ENCODE measurements at places on chromosomes 11 and 22.

- DNase-seq: no peak
Observed at GRCh38 chr22:44524806-44525205, 26.8 kb upstream of the RTL6 start.

DNA sequence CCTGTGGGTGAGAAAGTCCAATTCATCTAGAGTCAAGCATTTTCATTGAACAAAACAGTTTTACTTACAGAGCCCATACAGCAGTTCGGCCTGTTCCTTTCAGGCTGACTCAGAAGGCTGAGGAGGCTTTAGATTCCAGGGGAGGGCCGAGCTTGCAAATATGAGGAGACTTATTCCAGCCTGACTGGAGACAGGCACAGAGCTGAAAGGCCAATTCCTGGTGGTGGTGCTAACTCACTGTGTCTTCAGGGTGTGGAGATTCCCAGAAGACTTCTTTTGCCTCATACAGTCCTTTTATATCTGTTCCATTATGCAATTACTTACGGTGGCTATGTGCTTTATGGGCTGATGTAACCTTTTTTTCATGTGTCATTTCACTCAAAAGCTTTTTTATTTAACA is at the start of gene OR51E2:
OR51E2 (minus strand) TSS at position 269 of the 400 bp plus-strand sequence. CDS start 15,142 bp downstream, outside the sequence.
- no peak for DNase-seq

DNA sequence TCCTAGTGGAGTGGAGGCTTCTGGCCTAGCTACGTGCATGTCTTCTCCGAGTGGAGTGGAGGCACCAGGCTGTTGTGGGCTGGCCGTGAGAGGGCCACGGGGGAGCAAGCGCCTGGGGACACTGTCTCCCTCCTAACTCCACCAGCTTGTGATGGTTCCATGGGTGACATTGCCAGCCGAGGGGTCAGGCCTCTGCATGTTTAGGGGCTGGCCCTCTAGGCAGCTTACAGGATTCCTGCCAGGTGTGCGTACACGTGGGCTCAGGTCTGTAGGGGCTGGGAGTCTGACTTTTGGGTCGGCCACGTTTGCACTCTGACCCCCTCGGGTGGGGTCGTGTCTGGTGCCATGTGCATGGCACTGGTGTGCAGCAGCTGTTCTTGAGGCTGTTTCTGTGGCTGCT is 31.6 kb downstream of the TBC1D22A start:
- no peak for DNase-seq

DNA sequence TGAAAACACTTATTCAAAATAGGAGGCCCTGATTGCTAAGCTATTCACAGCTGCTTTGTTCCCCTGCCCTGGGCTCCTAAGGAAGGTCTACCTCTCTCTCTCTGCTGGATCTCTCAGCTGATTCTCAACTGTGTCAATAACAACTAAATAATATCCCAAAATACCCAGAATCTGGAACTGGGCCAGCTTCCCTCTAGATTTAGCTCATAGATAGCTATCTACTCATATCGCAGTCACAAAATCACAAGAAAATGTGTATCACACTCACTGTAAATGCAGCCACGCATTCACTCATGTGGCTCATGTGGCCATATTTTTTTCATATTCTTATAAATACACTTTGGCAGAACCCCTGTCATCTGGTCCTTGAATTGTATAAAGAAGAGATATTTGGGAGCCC is 555.1 kb downstream of the OPCML start:
- DNase-seq: no peak

DNA sequence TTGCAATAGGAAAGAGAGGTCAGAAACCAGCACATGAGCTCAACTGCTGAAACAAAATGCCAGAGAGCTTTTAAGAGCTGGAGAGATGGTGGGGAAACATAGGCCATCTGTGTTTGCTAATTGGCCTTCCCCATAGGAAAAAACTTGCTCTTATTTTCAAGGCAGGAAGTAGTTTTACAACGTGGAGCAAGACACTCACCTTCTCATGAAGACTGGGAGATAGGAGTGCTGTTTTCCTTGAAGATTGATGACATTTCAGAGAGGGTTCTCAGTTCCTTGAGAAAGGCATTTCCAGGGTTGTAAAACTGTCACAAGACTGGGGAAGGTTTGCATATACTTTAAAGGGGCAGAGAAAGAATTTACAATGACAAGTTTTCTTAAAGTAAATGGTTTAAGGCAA is 586.3 kb upstream of the RAG2 start:
- no peak for DNase-seq

DNA sequence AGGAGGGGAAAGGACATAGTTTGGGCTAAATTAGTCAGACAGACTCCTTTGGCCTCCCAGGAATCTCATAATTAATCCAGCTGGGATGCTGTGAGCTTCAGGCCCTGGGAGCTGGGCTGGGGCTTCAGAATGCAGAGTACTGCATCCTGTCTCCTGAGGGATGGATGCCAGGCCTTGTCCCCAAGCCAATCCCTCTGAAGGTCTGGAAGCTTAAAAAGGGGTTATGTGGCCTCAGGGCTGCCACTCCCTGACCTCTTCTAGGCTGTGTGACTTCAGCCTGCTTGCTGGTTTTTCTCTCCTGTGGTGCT is 6.9 kb upstream of the LRRC32 start:
- DNase-seq: no peak

DNA sequence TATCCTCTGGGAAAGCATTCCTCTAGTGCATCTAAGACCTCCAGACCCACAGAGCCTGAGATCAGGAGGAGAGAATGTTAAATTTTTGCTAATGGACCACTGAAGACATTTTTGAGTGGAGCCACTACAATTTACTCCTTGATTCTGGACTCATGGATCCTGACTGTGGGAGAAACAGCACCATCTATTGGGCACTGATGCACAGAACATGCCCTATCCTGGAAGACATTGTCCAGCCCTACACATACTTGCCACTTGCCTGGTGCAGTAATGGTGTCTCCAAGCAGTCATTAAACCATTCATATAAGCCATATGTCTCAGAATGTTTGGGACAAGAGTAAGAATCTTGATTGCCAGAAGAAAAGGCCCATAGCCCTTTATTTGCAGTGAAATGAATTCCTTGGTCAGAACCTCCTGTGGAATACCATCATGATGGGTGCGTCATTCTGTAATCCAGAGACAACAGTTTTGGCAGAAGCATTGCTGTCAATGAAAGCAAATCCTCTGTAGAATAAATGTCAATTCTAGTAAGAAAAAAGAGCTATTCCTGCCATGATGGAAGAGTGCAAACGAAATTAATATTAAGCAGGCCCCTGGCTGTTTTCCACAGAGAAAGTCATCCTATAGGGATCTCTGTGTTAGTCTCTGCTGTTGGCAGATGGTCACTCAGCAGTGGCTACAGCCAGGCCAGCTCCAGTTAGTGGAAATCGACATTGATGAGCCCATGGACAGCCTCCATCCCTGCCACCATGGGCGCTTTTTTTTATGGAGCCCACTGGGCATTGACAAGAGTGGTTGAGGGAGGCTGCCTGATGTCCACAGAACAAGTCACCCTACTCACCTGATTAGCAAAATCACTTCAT is 43.5 kb downstream of the GGTLC2 start:
- peak; percentile 35 for DNase-seq

GRCh38 chr11:32034149-32034548 is 56.7 kb upstream of the RCN1 start:
- DNase-seq: no peak

GRCh38 chr11:17506314-17506713 is 29.7 kb upstream of the ABCC8 start:
- no peak for DNase-seq

- DNase-seq: no peak
Observed at GRCh38 chr11:8257003-8257664, 6.5 kb downstream of the LMO1 start.

DNA sequence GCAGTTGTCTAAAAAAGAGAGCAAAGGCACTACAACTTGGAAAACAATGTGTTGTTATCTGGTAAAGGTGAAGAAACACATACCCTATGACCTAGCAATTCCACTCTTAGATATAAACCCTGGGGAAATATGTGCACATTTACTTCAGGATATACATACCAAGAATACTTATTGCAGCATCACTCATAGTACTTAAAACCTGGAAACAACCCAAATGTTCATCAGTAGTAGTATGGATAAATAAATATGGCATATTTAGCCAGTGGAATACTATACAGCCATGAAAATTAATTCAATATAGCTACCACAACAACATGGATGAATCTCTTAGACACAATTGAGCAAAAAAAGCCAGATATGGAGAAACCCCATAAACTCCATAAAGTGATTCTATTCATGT is 26.1 kb upstream of the MICAL2 start:
- DNase-seq: no peak

DNA sequence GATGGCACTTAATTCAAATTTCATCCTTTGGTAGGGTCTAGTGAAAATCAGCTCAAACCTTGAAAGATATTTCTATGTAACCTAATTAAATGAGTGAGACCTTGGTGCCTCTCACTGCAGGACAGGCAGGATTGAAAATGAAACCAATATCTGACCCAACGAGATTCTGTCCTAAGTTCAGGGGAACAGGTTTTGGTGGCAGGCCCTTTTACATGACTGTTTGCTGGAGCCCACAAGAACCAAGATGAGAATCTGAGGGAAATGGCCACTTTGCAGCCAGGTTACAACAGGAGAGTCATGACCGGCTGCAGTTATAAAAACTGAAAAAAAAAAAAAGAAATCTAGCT is 130.2 kb downstream of the TRIM44 start:
- DNase-seq: no peak

GRCh38 chr11:31509051-31509428 is 382 bp downstream of the IMMP1L start:
- DNase-seq: peak; percentile 19

- no peak for DNase-seq
Observed at GRCh38 chr22:46330426-46330825, 5.1 kb upstream of the TRMU start.

- peak; percentile 23 for DNase-seq
Observed at GRCh38 chr11:84780689-84781293, 846.4 kb downstream of the DLG2 start.

DNA sequence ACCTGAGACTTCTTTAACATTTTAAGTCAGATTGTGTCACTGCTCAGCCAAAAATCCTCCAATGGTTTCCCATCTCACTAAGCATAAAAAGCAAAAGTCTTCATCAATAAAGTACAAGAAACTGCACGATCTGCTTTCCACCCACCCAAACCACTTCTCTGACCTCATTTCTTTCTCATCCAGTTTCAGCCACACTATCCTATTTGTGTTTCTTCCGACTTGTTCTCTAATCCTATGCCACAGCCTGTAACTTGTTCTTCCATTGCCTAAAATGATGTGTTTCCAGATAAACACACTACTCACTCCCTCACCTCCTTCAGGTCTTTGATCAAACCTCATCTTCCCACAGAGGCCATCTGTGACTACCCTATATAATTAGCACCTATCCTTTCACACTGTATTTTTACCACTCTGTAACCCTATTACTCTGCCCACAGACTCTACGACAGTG is 28.4 kb downstream of the ARHGAP32 start:
- DNase-seq: no peak

DNA sequence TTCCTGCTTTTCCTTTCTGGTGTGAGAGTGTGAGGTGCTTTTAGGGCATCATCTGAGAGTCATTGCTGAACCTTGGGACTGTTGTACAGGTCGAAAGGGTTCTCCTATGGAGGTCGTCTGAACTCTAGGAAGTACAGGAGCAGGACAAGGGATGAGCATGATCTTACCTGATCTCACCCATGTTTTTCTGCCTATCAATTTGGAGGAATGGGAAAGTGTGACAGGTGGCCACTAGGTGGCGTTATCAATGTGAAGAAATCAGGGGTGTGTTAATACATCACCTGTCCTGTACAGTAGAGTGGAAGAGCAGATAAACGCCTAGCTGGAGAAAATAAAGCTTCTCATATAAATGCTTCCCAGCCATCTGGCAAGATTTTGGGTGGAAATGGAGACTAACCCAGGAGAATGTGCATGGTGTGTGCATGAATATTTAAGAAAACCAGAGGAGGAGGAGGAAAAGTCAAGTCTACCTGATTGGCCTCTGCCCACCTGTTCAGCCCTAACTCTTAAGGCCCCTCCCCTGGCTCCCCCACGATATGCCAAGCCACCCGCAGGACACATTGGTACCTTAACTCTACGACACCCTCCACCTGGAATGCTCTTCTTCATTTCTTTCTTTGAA is 72.0 kb upstream of the NARS2 start:
- DNase-seq: peak; percentile 43

DNA sequence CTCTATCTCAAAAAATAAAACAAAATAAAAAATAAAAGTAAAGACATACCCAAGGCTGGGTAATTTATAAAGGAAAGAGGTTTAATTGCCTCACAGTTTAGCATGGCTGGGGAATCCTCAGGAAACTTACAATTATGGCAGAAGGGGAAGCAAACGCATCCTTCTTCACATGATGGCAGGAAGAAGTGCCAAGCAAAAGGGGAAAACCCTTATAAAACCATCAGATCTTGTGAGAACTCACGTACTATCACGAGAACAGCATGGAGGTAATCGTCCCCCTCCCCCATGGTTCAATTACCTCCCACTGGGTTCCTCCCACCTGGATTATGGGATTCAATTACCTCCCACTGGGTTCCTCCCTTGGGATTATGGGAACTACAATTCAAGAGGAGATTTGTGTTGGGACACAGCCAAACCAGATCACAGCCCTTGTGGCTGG is 8.3 kb upstream of the SSTR3 start:
- no peak for DNase-seq

DNA sequence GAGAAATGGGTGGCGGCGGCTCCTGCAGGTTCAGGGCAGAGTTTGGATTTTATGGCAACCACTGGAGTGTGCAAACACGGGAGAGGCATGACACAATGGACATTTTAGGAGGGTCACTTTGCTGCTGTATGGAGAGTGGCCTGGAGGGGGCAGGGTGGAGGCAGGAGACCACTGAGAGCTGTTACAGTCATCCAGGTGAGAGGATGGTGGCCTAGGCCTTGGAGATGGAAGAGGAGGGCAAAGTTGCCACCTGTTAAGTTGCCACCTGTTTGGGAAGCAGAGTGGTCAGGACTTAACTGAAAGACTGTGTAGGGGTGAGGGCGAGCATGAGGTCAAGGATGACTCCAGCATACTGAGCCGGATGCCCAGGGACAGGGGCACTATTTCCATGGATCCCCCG is 2.3 kb upstream of the RAD9A start:
- DNase-seq: no peak

- DNase-seq: no peak
Observed at GRCh38 chr11:74870485-74870884, 78.4 kb downstream of the XRRA1 start.

GRCh38 chr11:133582326-133582725 is 50.0 kb upstream of the OPCML start:
- no peak for DNase-seq

DNA sequence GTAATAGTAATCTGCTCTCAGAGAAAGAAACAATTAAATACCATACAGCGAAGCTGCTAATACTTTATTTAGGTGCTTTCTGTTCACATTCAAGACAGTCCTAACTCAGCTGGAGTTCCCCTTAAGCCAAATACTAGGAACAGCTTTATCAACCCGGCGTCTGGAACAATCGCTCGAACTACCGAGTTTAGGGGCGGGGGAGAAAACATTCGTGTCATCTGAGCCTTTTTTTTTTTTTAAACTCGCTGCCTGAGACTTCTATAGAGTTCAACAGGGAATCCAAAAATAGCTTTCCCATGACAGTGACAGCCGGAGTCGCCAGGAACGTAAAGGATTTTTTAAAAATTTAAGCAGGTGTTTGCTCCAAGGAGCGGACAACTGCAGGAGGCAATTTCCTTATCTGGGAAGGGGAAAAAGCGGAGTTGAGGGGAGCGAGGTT is 852 bp downstream of the TRAF6 start:
- no peak for DNase-seq

All from Jurkat, Clone E6-1 (cell line).